ENCODE measurements at places on chromosomes 7 and 10.

DNA sequence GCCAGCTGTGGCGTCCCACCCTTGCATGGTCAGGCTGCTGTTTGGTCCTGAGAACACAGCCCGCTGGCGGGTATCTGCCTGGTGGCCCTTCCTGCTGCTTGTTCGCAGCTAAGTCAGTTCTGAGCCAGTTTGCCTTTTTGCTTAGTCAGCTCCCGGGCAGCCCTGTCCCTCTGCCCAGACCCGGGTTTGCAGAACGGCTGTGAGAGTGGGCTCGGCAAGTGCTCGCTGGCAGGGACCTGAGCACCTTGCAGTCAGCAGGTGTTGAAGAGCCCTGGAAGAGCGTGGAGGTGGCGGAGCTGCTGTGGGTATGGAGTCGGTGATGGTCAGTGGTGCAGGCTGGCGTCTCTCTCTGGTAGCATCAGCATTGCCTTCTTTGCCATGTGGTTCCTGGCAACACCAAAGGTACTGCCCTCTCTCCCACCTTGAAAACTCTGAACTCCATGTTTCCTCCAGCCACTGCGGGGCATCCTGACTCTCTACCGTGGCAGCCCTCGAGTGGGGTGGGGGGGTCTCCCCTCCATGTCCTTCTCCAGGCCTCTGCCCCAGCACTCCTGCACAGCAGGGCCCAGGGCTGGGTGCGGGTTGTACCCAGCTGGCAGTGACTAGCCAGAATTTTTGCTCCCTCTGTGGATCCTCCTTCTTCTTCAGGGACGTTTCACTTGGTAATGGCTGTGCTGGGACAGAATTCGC lies 4.6 kb downstream of the INPP5A start:
- no peak for DNase-seq

- DNase-seq = no peak
These were observed 62.3 kb upstream of the DGKI start for GRCh38 chr7:137909042-137909441.

DNA sequence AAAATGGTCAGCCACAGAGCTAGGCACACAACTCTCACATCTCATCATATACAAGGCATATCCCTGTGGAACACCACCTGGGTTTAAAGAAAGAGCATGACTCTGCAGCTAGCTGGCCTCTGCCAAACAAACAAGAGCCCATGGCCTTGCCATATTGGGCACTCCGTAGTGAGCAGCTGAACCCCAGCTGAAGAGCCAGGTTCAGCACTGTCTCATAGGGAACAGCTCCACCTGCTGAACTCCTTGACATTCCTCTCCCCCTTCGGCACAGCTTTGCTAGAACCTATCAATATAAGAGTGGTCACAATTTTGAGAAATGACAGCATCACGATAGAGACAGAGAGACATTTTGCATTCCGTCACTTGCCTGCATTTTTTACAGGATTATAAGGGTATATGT lies 20.0 kb downstream of the SORCS1 start:
- no peak for DNase-seq

- no peak for DNase-seq
These were observed 81.7 kb downstream of the STK31 start for GRCh38 chr7:23791721-23792120.

DNA sequence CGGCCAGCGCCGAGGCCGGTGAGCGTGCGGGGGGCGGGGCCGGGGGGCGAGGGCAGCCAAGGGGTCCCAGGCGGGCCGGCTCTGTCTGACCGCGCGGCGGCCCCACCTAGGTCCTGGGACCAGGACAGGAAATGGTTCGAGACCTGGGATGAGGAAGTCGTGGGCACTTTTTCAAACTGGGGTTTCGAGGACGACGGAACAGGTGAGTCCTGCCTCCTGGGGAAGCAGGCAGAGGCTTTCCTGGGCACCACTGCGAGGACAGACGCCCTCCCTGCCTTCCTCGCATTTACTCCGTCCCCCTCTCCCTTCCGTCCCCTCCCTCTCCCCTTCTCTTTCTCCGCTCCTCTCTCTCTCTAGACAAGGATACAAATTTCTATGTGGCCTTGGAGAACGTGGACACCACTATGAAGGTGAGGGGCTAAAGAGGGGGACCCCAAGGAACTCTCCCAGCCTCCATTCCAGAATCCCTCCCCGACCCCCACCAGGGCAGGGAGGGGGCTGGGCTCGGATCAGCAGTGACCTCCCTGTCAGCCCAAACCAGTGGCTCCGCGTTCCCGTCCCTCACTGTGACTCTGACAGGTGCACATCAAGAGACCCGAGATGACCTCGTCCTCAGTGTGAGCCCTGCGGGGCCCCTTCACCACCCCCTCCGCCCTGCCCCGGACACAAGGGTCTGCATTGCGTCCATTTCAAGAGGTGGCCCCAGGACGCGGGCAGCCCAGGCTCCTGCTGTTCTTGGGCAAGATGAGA lies 2.6 kb upstream of the MUC12 start:
- peak; percentile 56 for DNase-seq
